ENCODE measurements at places on chromosomes 16 and 17. TPM values are rescaled to one million over a fixed set of nuclear protein-coding genes. Genes with fewer than 3 reads are reported as not detected.

DNA sequence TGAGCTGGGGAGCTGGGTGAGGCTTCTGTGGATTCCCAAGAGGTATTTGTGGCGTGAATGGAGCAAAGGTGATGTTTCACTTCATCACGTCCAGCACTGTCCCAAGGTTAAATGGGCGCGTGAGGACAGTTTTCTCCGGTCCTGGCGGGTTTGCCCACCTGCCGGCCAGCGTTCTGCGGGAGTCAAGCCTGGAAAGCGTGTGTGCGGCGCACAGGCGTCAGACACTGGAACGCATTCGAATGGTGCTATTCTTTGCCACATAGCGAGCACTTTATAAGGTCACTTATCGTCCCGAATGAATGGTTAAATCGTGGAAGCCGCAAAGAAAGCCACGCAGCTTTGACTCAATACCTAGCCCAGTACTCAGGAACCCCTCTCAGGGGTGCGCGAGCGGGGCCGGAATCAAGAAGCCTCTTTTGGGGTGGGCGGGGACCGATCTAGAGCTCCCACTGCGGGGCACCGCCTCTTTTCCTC, 446 bp upstream of the PSMD11 start:
- no peak overlapping the region for H3K27ac ChIP-seq
- H3K4me3 ChIP-seq: peak overlapping the region; percentile 99
- H3K4me1 ChIP-seq: peaks cover 24% of the 10 kb centered on the region
- H3K36me3 ChIP-seq: peaks cover 31% of the 10 kb centered on the region

- peaks cover 15% of the 10 kb centered on the region for H3K4me1 ChIP-seq
- no peaks in the 10 kb centered on the region for H3K36me3 ChIP-seq
- no peak overlapping the region for H3K4me3 ChIP-seq
- no peak overlapping the region for H3K27ac ChIP-seq
- peak; percentile 9 for DNase-seq
- H3K27me3 ChIP-seq: no peaks in the 10 kb centered on the region
Measured at GRCh38 chr17:5254903-5255521, 20.4 kb upstream of the SCIMP start.

DNA sequence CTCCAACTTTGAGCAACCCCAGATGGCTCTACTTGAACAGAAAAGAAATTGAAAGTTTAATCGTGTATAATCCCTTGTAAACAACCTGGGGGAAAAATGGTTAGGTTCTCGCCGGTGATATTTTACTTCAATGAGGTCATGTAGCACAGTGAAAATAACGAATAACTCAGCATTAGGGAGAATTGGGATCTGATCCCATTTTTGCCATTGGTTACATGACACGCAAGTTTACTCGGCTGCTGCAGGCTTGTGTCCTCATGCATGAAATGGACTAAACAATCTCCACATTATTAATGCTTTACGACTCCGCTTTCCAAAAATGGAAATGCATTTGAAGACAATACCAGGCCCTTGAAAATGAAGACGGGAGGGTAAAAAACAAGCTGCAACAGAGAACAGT, 45.5 kb upstream of the LRRC37A3 start:
- peaks cover 36% of the 10 kb centered on the region for H3K4me1 ChIP-seq
- no peak overlapping the region for H3K27ac ChIP-seq
- H3K4me3 ChIP-seq: no peak overlapping the region
- no peaks in the 10 kb centered on the region for H3K27me3 ChIP-seq
- no peak for DNase-seq
- H3K36me3 ChIP-seq: no peaks in the 10 kb centered on the region

- H3K4me3 ChIP-seq: no peak overlapping the region
- H3K27me3 ChIP-seq: no peaks in the 10 kb centered on the region
- no peak overlapping the region for H3K27ac ChIP-seq
Measured at GRCh38 chr17:1769822-1770477, 8.1 kb downstream of the SERPINF1 start.

DNA sequence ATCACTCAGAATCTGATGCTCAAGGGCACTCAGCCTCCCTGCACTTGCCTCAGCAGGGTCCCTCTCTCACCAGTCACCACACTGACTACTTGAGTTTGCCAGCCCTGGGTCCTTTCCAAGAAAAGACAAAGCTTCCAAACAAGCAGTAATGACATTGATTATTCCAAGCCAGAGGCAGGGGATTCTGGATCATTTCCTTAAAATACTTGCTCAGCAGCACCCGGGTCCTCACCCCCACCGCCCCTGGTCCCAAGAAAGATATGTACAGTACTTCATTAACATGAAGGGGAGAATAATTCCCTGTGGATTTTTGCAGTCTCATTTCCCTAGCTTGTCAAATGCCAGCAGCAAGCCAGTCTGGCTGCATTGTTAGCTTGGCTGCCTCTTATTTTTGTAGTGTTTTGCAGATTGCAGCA, 83.2 kb upstream of the GNAO1 start:
- H3K4me3 ChIP-seq: no peak overlapping the region
- H3K36me3 ChIP-seq: no peaks in the 10 kb centered on the region
- no peaks in the 10 kb centered on the region for H3K27me3 ChIP-seq
- no peak for DNase-seq
- H3K27ac ChIP-seq: no peak overlapping the region

DNA sequence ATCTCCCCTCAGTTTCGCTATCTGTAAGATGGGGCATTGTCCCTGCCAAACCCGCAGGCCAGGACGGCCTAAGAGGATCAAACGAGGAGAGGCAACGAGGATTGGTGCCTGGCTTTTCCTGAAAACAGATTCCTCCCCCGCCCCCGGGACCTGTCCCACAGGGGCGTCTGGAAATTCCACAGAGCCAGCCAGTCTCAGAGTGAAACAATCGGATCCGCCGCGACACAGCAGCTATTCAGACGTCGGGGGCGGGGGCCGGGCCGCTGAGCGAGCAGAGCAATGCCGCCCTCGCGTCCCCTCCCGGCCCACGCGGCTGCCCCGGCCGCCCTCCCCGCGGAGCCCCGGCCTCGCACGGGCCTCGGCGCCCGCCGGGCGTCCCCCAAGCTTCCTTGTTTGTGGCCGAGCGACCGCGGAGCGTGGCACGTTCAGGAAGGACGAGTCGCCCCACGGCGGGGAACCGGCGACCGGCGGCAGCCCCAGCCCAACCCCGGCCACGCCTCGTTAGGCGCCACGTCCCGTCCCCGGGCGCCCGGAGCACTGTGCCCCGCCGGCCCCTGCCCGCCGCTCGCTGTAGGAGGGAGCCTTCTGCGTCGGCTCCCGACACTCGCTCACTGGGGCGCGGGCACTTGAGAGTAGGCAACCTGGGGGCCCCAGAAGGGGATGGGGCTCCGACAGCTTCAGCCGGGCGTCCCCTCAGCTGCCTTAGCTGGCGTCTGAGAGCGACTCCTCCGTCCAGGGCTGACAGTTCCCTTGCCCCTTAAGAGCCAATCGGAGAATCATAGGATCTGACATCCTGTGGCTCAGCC, 29.6 kb upstream of the PHOSPHO1 start:
- H3K4me3 ChIP-seq: peak overlapping the region; percentile 58
- no peaks in the 10 kb centered on the region for H3K27me3 ChIP-seq
- H3K36me3 ChIP-seq: no peaks in the 10 kb centered on the region
- H3K4me1 ChIP-seq: 0 out of 2 replicates have a peak, but pooled peaks cover 3% of the 10 kb centered on the region

- peaks cover 45% of the 10 kb centered on the region for H3K4me1 ChIP-seq
- no peak overlapping the region for H3K27ac ChIP-seq
- peak; percentile 77 for DNase-seq
Measured at GRCh38 chr17:60080545-60080944, 1.8 kb upstream of the HEATR6 start.

GRCh38 chr17:67629971-67630320, 87.8 kb upstream of the NOL11 start:
- no peak for DNase-seq
- H3K27ac ChIP-seq: no peak overlapping the region
- H3K36me3 ChIP-seq: no peaks in the 10 kb centered on the region
- H3K4me1 ChIP-seq: no peaks in the 10 kb centered on the region
- H3K4me3 ChIP-seq: no peak overlapping the region

DNA sequence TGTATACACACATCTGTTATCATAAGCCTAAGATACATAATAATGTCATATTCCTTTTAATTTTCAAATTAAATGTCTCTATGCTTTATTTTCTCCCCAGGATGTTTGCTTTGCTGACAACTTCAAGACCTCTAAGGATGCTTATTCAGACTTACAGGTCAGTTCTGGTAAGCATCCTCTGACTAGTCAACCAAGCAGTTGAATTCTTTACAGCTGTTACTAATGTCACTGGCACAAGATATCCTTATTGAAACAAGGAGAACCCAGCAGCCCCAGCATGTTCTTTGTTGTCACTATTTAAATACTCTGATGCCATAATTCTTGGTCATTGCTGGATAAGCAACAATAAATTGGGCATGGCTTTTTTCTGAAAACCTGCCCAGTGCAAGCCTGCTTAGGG, 232.3 kb upstream of the PMFBP1 start:
- H3K27me3 ChIP-seq: no peaks in the 10 kb centered on the region
- no peak for DNase-seq
- H3K27ac ChIP-seq: no peak overlapping the region
- no peaks in the 10 kb centered on the region for H3K36me3 ChIP-seq
- H3K4me1 ChIP-seq: no peaks in the 10 kb centered on the region

The PIRT gene
- total RNA-seq: not detected

The NACA2 gene
- not detected for total RNA-seq

The C16orf92 gene
- not detected for total RNA-seq

The TPSB2 gene
- total RNA-seq: not detected
